ENCODE measurements at places on chromosomes 1 and 21.

GRCh38 chr1:235307158-235308124 lies 20.5 kb downstream of the ARID4B start:
- no peak for DNase-seq

DNA sequence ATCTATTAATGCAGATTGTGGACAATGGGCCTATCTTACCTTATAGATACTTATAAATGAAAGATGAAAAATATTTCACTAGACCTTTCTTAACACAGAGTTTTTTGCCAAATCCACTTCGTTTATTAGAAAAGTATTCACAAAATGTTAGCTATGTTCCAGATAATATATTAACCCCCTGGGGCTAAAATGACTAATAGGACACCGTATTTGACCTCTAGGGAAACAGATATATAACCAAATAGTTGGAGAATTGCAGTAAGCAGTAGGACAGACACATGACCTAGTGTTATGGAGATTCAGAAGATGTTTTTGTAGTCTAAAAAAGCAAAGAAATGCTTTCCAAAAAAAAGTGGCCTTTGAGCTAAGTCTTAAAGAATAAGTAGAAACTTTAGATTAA lies 106.9 kb downstream of the SEC16B start:
- DNase-seq, result no peak

GRCh38 chr1:226360106-226360746 lies 47.7 kb downstream of the PARP1 start:
- no peak for DNase-seq

DNA sequence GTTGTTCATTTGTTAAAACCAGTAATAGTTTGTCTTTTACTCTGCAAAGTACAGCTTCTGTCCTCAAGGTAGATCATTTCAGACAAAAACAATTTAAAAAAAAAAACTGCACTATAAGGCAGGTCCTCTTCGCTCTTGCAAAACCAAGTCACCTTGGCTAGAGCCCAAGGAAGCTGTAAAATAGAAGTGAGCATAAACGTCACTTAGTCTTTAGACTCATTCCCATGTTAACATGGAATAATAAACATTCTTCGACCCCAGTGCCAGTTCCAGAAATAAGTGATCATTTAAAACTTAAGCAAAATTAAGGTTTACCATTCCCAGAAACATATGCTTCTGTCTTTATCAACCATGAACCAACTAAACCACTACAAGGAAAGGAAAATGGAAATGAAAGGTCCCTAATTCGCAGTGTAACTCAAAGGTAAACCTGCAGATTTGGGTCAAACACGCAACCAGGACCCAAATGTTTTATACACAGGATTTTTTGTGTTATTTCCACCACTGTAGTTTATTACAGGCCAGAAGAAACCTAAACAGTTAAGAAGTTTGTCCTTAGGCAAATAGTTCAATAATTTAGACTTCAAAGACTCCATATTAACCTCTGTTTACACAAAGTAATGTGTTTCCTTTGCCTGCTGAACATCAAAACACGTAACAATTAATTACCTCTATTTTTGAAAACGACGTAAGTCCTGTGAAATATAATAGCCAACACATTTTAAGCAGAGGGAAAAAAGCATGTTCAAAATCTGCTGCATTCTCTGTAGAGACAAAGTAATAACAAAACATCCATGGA lies 54.6 kb downstream of the TGFBR3 start:
- no peak for DNase-seq

DNA sequence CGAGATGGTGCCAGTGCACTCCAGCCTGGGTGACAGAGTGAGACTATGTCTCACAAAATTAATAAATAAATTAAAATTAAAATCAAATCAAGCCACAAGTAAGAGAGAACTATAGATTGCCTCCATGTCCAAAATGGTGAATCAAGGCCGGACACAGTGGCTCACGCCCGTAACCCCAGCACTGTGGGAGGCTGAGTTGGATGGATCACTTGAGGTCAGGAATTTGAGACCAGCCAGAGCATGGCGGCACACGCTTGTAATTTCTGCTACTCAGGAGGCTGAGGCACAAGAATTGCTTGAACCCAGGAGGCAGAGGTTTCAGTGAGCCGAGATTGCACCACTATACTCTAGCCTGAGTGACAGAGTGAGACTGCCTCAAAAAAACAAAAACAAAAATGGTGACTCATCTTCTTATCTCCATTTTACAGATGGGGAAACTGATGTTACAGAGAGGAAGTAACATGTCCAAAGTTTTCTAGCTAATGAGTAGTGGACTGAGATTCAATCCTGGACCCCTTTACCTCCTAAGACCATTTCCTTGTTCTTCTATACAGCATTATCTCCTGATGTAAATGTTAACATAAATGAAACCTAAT lies 99.0 kb upstream of the HNRNPU start:
- no peak for DNase-seq

DNA sequence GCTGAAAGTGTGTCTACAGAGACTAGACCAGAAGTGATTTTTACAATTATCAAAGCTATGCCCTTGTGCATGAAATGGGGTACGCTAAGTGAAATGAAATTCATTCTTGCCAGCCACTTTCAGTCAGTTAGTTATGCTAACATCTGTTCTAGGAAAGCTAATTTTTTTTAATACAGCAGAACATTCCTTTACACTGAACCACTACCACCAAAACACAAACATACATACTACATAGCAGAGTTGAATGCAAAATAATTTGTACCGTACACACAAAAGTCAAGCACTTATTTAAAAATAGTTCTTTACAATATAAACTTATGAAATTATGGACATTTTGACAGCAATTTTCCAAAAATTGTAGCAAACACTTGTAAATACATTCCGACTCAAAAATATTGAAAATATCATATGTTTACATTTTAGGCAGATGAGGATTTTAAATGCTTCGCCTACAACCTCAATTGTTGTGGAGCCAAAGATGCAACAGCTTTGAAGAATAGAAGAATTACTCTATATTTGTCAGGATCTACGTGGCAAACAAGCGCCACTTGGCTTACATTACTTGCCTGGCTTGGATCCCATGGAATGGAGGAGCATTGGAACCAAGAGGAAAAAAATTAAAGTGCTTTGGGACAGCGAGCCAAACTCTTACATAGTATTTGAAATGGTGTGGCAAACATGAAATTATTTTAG lies 30.6 kb downstream of the WLS start:
- DNase-seq, result no peak

DNA sequence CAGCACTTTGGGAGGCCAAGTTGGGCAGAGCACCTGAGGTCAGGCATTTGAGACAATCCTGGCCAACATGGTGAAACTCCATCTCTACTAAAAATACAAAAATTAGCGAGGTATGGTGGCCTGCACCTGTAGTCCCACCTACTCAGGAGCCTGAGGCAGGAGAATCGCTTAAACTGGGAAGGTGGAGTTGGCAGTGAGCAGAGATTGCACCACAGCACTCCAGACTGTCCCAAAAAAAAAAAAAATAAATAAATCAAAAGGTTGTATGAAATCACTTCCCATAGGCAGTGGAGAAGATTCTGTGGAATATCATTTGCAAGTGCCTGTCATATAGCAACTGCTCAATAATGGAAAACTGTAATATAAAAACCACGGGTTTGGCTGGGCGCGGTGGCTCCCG lies 65.1 kb upstream of the SERBP1 start:
- DNase-seq, result no peak

DNA sequence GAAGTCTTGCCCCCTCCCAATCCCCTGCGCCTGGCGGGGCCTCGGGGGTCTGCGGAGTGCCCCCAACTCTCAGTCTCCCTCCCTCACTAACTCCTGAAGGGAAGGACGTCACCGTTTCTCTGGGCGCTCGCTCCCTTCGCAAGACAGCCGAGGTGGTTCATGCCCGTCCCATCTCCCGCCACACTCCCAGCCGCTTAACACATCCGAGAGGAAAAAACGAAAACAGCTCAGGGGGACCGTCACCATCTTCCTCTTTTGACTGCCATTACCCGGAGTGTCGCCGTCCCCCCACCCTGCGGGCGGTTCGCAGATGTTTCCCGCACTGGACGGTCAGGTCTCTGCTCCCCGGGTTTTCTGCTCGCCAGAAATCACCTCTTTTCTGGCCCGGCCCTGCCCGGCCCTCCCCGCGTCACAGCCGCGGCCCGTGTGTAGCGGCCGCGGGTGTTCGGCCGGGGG lies 532 bp downstream of the ERO1B start:
- DNase-seq, result no peak

- no peak for DNase-seq
Observed at GRCh38 chr1:243320224-243320623, 64.4 kb downstream of the SDCCAG8 start.

DNA sequence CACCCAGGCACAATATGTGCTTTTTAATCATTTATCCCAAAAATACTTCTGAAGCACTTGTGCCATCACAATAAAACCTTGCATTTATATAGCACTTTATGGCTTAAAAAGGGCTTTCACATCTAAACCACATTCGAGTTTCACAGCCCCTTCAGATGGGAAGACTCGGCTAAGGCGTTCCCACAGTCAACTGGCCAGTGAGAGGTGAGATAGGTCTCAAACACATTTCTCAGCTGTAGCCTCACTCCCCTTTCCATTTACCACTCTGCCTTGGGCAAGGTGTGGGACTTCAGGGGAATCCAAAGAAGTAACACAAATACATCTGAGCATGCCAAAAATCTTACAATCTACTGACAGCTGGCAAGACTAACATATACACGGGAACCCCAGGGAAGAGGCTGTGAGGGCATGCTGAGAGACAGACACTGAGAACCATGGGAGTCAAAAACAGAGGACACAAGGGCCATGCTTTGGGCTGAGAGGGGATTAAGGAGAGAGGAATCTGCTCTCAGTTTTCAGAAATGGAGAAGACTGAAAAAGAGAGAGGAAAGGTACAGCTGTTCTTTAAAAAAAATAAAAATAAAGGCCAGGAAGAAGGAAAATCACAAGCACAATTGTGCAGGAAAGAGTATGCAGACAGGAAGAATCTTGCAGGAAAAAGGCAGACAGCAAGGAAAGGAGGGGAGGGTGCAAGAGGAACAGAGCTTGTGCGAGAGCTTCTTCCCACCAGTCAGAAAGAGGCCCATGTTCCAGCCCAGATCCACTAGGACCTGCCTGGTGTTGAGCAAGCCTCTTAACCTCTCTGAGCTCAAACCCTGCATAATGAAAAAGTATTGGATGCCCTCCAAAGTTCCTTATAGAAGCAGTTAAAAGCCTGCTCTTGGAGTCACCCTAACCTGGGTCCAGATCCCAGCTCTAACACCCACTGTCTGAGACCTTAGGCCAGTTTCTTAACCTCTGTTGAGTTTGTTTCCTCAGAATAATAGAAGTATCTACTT lies 73.5 kb downstream of the JAK1 start:
- no peak for DNase-seq

DNA sequence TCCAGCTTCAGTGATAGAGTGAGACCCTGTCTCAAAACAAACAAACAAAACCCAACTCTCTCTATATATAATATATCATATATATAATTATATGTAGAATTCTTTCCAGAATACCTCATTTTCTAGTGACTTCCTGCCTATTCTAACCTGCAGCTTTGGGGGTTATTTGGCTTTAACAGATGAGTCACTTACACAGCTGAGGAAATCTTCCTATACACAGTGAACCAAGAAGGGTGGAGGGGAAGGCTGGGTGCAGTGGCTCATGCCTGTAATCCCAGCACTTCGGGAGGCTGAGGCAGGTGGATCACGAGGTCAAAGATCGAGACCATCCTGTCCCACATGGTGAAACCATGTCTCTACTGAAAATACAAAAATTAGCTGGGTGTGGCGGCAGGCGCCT lies 9.2 kb downstream of the RAB29 start:
- DNase-seq, result no peak

- no peak for DNase-seq
Observed at GRCh38 chr21:14875186-14875585, 189.6 kb downstream of the NRIP1 start.

GRCh38 chr21:38297194-38297631 lies 40.4 kb downstream of the KCNJ15 start:
- DNase-seq, result no peak
